ENCODE measurements at places on chromosomes 11 and 22.
A peak's percentile ranks its signal among the peaks of the same experiment; 100 is the strongest.

DNA sequence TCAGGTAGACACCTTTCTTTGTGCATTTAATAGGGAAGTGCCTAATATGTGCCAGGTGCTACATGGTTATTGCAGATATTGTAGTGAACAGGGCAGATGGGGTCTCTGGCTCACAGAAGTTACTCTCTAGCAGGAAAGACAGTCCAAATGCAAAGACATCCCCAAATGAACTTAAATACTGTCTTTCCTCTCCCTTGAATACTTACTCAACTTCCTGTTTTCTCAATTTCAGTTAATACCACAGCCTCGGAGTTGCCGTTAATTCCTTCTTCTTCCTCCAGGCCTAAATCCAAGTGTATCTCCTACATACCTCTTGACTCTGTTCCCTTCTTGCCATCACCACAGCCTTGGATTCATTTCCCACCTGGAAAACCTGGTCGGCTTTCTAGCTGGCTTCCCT, 134.3 kb upstream of the SESN3 start:
- no peak for DNase-seq

DNA sequence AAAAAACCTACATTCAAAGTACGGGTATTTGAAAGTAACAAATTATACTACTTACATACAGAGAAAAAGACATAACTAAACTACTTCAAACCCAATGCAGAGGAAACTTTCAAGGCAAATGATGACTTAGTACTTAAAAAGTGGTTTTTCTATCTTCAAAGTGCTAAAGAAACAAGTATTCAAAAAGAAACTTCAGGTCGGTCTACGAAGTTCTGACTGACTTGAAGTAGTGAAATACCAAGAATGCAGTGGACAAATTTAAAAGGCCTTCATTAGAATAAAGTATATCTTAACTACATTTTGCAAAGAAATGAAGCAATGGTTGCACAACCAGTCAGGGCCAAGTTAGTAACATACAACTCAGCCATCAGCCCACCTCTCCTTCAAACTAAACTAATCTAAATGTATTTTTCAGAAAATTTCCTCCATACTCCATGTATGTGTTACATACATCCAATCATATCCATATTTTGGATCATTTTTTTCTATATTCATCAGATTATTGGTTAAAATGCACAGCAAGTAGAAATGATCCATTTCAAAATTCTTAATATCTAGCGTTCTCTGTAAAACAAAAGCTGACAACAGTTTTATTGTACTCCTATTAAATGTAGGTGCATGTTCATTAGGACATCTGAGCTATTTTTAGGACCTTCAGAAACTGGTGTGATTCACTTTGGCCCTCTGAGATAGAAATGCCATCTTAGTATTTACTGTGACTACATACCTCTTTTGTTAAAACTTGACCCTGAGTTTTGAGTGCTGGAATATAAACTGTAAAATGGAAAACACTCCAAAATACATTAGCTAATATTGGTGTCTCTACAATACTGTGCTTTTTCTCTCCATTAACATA, 49.9 kb downstream of the BIRC2 start:
- no peak for DNase-seq

GRCh38 chr22:49040111-49040510, 787.6 kb downstream of the BRD1 start:
- DNase-seq: no peak

- no peak for DNase-seq
Measured at GRCh38 chr11:64916040-64916774, 802 bp downstream of the ATG2A start.

DNA sequence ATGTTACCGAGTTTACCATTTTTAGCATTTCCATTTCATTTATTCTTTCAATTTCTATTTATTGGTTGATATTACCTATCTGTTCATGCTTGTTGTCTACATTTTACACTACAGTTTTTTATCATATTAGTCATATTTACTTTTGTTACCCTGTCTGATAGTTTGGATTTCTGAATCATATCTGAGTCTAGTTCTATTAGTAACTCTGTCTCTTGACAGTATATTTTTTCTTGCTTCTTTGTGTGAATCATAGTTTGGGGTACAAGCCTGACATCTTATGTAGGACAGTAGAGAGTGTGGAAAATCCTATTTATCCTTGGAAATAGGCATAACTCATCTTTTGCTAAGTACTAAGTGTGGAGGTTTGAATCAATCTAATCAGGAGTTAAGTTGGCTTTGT, 263.9 kb upstream of the SESN3 start:
- DNase-seq: no peak

GRCh38 chr11:20259506-20259905, 99.2 kb upstream of the DBX1 start:
- no peak for DNase-seq

DNA sequence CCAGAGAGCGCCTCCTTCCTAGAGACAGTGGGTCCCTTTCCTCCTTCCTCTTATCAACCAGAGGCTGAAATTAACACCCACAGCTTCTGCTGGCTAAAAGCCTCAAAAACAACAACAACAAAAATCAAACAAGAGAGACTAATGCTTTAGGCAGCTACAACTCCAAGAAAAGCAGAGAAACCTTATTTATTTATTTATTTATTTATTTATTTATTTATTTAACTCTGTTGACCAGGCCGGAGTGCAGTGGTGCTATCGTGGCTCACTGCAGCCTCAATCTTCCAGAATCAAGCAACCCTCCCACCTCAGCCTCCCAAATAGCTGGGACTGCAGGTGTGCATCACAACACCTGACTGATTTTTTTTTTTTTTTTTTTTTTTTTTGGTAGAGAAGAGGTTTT, 2.6 kb upstream of the B3GNT6 start:
- DNase-seq: no peak

GRCh38 chr11:66335531-66336233, 552 bp downstream of the RIN1 start:
- peak; percentile 9 for DNase-seq

DNA sequence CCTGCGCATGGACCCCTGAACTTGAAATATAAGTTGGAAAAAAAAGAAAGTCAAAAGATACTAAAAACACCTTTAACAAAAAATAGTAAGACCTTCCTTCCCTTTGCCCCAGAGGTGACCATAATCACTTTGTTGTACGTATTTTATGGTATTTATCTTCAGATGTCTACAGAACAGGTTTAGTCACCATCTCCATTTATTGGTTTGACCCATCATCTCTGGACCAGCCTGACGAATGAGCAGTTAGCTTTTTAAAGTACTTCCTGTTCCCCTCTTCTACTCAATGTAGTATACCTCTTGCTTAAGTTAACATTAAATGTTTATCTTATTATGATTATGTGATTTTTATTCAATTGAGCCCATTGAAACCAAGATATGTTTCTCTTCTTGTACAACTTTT, 64.7 kb upstream of the CREB3L1 start:
- no peak for DNase-seq

Measured in DMS79 (cell line).